ENCODE measurements at places on chromosomes 2 and 18. TPM values are rescaled to one million over a fixed set of nuclear protein-coding genes. Genes with fewer than 3 reads are reported as not detected.

UGGT1 gene
- total RNA-seq, result 98.4 TPM

CUL3 gene
- total RNA-seq, result 58.3 TPM

CENPA gene
- 12.2 TPM for total RNA-seq

NEU4 gene
- total RNA-seq, result not detected

GPBAR1 gene
- total RNA-seq, result 0.22 TPM

GFPT1 gene
- total RNA-seq, result 69.4 TPM

SLC9A2 gene
- not detected for total RNA-seq

CSRNP3 gene
- total RNA-seq, result under 0.01 TPM

CRACDL gene
- total RNA-seq, result not detected

AOX1 gene
- total RNA-seq, result 11.9 TPM

THUMPD2 gene
- total RNA-seq, result 11.5 TPM
